Sciatic nerve (tissue), 2 donors: ENCODE measurements at places on chromosomes 3 and 15. TPM values are rescaled to one million over a fixed set of nuclear protein-coding genes. Genes with fewer than 3 reads are reported as not detected.

DNA sequence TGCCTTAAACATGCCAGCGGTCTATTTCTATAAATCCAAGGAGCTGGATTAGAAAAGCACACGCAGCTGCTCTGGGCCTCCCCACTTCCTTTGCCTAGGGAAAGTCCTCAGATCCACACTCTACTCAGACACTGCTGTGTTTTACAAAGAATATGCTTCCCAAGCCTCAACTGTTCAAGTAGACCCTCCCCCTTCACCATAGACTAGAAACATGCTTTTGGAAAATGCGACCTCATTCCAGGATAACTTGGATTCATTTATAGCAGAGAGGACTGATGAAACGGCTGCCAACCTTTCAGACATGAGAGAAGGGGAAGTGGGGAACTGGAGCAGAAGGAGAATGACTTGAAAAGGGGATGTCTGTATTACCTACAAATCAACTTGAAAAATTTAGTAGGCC, 64.0 kb downstream of the P3H2 start:
- DNase-seq, result no peak

DNA sequence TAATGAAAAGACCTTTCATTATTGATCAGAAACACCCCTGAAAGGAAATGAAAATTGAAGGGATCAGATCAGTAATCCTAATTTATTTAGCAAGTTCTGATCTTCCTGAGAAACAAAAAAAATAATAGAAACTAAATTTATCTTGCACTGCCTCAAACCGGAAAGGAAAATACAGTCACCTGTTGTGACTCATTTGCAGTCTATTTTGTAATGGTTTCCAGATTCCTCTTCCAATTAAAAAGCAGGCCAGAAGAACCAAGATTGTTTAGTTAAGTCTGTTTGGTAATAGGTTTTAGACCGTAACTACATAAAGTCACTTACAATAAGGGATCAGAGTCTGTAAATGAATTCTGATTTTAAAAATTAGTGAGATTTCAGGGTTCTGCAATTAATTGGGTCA, 49.7 kb upstream of the ATOSA start:
- DNase-seq, result no peak

GRCh38 chr3:69451594-69451993, 65.7 kb upstream of the FRMD4B start:
- DNase-seq, result no peak

DNA sequence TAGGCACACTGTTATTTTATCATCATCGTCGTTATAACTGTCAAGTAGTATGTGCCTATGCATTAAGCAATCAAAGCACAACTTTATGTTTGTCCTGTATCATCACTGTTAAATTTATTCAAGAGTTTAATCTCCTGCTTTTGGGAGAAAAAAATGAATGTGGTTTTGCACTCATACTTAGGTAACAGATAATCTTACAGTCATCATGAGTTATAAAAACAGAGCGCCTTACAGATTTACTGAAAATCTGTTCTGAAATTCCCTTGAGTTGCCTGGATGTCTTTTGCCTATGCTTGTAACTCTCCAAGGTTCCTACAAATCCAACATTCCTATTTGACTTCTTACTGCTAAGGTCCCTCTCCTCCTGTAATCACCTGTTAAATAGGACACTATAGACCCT, 307.3 kb downstream of the ZIC4 start:
- DNase-seq, result no peak

DNA sequence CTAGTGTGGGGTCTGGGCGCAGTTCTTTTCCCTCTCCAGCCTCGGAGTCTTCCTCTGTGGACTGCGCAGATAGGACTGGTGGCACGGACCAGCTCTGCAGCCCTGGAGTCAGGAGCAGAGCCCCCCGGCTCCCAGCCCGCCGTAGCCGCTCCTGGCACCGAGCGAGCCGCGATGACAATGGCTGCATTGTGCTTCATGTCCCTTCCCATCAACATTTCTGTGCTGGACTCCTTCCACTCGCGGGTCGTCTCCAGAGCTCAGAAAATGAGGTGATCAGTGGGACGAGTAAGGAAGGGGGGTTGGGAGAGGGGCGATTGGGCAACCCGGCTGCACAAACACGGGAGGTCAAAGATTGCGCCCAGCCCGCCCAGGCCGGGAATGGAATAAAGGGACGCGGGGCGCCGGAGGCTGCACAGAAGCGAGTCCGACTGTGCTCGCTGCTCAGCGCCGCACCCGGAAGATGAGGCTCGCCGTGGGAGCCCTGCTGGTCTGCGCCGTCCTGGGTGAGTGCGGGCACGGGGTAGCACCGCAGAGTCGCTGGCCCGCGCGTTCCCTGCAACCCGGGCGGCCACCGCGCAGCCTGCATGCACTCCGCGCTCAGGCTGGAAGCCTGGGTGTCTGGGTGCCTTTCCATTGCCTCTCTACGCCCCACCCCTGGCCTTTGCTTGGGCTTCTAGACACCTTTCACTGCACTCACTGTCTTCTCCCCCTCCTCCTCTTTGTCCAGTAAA, at the start of gene TF:
TSS of gene TF (plus strand) at position 413 of the 731 bp plus-strand sequence. CDS start at position 461, 48 bp downstream.
- no peak for DNase-seq

The DIPK2A gene
- total RNA-seq, result 20.5 TPM

The PP2D1 gene
- not detected for total RNA-seq

The P2RY13 gene
- total RNA-seq, result 3.7 TPM

The ITIH1 gene
- not detected for total RNA-seq

The TNFAIP8L3 gene
- total RNA-seq, result 10.8 TPM
